Fibroblast of villous mesenchyme (primary cell): ENCODE measurements at places on chromosomes 6 and 20. TPM values are rescaled to one million over a fixed set of nuclear protein-coding genes. Genes with fewer than 3 reads are reported as not detected.

DNA sequence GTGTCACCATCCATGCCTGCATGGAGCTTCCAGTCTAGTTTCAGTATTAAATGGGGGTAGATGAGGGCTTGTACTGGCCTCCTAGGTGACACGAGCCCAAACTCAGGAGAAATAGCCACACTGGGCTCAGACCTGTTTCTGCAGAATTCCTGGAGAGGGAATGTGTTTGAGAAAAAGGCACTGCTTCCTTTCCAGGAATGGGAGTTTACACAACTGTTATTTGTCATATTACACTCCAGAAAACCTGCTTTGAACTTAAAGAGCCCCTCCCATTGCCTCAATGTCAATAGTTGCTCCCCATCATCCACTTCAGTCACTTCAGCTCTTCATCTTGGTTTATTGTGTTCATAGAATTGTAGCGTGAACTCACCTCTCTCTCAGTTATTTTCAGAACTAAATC lies 151.5 kb downstream of the CFAP61 start:
- no peak for DNase-seq

DNA sequence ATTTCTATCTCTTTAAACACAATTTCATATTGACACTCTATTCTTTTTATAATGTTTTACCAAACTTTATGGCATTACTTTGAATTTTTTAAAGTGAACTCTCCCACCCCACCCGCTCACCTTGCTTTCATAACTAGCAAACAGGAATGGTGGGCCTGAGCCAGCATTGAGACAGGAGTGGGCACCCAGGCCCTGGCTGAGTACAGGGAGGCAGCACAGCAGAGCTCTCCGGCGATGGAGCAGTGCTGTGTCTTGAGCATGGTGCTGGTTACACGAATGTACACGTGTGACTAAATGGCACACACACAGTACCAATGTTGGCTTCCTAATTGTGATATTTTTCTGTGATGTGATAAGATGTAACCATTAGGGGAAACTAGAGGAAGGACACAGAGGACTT lies 4.5 kb downstream of the CST11 start:
- no peak for DNase-seq

- peak; percentile 35 for DNase-seq
Measured at GRCh38 chr20:58228103-58228483, 360 bp downstream of the ANKRD60 start.

DNA sequence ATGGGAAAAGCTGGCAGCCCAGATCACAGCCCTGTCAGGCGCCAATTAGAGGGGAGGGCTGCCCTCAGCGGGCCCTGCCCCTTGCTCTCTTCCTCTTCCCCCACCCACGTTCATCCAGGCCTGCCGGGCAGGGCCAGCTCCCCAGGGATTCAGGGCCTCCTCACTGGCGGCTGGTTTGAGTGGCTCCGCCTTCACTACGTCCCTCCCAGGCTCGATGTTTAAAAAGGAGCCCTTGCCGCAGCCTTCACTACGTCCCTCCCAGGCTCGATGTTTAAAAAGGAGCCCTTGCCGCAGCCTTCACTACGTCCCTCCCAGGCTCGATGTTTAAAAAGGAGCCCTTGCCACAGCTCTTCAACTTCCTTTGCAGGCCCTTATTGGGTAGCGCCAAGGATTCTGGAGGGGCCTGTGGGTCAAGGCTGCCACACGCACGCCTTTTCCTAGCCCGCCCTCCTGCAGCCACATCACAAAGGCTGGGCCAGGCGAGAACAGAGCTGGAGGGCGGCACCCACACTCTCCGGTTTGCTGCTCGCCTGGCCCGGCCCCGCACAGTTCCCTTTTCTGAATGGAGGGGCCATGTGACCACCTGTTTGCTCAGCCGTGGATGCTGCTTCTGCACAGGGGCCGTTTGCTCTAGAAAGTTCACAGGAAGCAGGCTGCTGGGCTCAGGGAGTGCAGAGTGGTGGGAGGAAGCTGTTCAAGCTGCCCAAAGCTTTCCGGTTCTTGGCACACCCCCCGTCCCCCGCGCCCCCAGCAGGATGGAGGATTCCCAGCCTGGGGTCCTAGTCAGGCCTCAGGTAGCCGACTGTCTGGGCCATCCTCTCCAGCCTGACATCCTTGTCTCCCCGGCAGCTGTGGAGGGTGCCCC lies 1.6 kb downstream of the SLC17A9 start:
- DNase-seq = peak; percentile 86

GRCh38 chr6:160950507-160950906 lies 41.1 kb upstream of the MAP3K4 start:
- no peak for DNase-seq

DNA sequence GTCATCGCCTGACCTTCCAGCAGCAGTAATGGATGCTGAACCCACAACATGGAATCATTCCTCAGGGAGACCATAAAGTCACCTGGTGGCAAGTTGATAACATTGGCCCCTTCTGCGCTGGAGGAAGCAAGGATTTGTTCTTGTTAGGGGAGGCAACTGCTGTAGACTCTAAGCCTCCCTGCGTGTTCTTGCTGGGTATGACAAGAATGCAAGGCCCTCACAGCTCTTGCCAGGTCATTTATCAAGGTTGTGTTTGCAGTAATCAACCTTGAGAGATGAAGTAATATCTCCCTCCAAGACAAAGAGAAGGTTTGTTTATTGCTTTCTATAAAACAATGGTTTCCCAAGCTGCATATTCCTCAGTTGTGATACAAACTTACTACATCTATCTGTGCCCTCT lies 80.9 kb downstream of the PERP start:
- no peak for DNase-seq

- DNase-seq = no peak
Measured at GRCh38 chr6:120228297-120228696, 878.7 kb upstream of the MAN1A1 start.

GRCh38 chr6:153962555-153962954 lies 76.5 kb upstream of the OPRM1 start:
- DNase-seq = no peak

DNA sequence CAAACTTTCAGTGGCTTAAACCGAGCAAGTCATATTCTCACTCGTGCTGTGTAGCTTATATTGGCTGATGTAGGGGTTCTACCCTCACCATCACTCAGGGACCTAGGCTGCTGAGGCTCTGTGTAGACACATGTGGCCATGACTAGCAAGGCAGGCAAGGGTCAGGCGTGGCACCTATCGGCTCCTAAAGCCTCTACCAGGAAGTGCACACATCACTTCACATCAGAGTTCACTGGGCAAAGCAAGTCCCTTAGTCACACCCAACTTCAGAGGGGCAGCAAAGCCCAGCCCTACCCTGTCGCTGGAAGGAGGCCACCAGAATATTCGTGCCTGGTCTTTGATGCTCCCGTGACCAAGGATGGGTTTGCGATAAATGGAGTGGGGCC lies 42.9 kb downstream of the PPP1R14C start:
- DNase-seq = no peak

GRCh38 chr6:43113431-43114260 lies 37.5 kb downstream of the PTK7 start:
- peak; percentile 51 for DNase-seq

DNA sequence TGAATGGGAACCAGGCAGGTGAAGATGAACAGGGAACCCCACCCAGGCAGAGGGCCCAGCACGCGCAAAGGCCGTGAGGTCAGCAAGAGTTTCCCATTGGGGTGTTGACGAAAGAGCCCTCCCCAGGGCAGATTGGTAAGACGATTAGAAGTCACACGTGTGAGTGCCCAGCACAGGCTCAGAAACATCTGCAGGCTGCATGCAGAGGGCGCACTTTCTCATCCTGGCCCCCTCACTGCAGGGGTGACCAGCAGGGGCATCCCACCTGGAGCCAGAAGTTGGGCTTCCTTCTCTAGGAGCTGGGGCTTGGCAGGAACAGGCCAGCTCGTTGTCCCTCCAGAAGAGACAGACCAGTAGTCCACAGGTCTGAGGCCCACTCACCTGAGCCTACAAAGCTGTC lies 38.4 kb downstream of the VSTM2L start:
- peak; percentile 3 for DNase-seq

- DNase-seq = no peak
Measured at GRCh38 chr6:4598384-4598995, 177.7 kb upstream of the CDYL start.

GRCh38 chr6:42555477-42556457 lies 8.1 kb upstream of the UBR2 start:
- DNase-seq = peak; percentile 45

DNA sequence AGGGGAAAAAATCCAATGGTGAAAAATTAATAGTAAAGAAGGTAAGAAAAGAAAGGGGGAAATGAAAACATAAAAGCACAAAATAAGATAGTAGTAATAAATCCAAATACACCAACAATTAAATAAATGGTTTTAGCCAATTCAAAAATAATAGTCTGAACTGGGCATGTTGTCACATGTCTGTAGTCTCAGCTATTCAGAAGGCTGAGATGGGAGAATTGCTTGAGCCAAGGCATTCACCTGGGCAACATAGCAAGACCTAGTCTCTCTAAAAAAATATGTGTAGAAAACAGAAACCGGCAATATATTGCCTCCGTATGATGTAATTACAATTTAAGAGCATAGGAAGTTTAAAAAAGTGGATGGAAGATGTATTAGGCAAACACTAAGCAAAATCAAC lies 311.3 kb upstream of the FERMT1 start:
- no peak for DNase-seq

DNA sequence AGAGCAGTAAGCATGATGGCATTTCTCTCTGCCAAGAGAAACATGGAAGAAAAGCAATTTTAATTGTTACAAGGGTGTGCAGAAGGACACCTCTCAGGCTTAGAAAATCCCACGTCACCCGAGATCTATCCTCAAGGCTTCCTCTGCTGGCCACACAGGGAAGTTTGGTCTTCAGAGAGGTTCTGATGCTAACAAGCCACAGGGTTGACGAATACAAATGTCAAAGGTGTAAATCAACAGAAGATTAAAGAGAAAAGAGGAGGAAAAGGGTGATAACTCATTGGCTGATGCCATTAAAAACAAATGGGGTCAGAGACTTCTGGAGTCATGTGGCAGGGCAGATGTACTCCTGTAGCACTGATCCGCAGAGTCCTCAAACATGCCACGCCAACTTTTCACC lies 33.6 kb upstream of the SPDEF start:
- DNase-seq = no peak

DNA sequence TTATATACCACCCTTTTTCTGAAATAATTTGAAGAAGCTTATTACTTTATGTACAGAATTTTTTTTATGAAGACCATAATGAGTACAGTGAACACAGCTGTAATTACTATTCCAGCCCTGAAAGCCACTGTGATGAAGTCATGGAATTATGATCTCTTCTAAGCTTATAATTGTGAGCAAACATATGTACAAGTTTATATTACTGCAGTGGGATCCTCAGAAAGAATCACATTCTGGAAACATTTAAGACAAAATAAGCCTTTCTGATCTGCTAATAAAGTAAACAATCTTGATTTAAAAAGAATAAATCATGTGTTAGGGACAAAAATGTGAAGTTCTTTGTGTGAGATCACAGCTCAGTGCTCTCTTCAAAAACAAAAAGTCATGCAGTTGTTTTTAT lies 560.4 kb downstream of the CD109 start:
- peak; percentile 56 for DNase-seq

DNA sequence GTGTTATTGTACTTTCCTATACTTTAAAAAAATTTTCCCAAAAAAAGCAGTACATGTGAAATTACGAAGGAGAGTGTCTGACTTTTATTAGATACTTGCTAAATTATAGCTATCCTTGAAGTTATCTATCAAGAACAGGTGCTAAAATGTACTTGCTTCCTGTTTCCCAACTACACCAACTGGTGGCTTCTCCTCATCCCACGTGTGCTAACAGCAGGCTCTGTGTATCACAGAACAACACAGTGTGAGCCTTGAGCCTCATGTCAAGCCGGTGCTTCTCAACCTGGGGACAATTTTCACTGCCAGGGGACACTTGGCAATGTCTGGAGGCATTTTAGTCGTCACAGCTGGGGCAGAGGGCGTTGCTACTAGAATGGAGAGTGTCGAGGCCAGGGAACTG lies 36.2 kb upstream of the CDYL start:
- DNase-seq = no peak

DNA sequence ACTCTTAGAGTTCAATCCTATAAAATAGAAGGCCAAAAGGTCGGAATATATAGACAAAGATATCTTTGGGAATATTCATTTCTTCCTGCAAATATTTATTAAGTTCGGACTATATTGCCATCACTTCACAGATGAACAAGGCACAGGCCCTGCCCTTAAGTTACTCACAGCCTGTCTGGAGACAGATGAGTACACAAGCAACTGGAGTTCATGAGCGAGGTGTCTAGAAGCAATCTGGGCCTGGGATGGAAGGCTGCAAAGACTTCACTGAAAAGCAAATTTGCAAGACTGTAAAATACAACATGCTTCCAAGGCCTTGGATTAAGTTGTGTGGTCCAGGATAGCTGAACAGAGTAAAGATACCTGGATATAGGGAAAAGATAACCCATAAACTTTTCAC lies 56.7 kb upstream of the CEP85L start:
- peak; percentile 15 for DNase-seq

DNA sequence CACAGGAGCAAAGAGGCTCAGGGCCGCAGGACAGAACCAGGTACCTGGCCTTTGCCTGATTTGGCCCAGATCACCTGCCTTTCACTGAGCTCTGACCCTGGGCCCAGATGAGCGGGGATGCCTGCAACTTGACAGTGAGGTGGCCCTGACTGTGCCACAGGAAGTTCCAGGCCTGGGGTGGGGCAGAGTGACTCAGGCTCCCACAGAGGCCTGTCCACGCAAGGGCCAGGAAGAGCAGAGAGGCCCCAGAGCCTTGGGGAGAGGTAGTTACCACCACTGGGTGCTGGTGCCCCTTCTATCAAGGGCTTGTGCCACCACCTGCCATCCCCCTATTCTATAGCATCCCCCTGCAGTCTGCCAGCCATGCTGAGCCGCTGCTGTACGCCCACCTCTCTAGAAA lies 4.1 kb upstream of the NOL4L start:
- DNase-seq = no peak

Gene CD24
- 1.3 and 4.3 TPM in 2 replicates for total RNA-seq

Gene EPHA7
- 0.32 and 0.43 TPM in 2 replicates for total RNA-seq

Gene B3GAT2
- total RNA-seq = under 0.01 TPM in 1 of 2 replicates, not detected in the other

Gene POU5F1
- total RNA-seq = not detected in 2 replicates

Gene MAP7
- total RNA-seq = 0.64 and 1.3 TPM in 2 replicates

Gene GNMT
- total RNA-seq = 0.32 TPM in 1 of 2 replicates, not detected in the other

Gene RAB44
- total RNA-seq = under 0.01 TPM in 1 of 2 replicates, not detected in the other

Gene SLC22A1
- total RNA-seq = 0.32 and 0.86 TPM in 2 replicates

Gene BANF2
- not detected in 2 replicates for total RNA-seq

Gene SIM1
- not detected in 2 replicates for total RNA-seq
